Fibroblast of the aortic adventitia (primary cell): ENCODE measurements at places on chromosomes 3 and 15. TPM values are rescaled to one million over a fixed set of nuclear protein-coding genes. Genes with fewer than 3 reads are reported as not detected.

GOLGA8G gene
- total RNA-seq = not detected in 2 replicates

HRH1 gene
- 7.4 and 20.6 TPM in 2 replicates for total RNA-seq

RYR3 gene
- total RNA-seq = under 0.01 TPM in 1 of 2 replicates, not detected in the other

ZFYVE19 gene
- total RNA-seq = 13.0 and 24.9 TPM in 2 replicates

KCNMB3 gene
- total RNA-seq = 0.08 and 2.2 TPM in 2 replicates

LARP6 gene
- 55.9 and 68.1 TPM in 2 replicates for total RNA-seq

RETNLB gene
- not detected in 2 replicates for total RNA-seq

MKRN2 gene
- total RNA-seq = 28.8 and 41.4 TPM in 2 replicates

C3orf52 gene
- 4.4 and 10.7 TPM in 2 replicates for total RNA-seq

SCN5A gene
- 0.08 and 0.99 TPM in 2 replicates for total RNA-seq

DPH6 gene
- 23.3 and 51.3 TPM in 2 replicates for total RNA-seq

TRAIP gene
- total RNA-seq = 1.3 and 7.7 TPM in 2 replicates

CACNA1D gene
- 0.33 and 1.9 TPM in 2 replicates for total RNA-seq

PARP15 gene
- total RNA-seq = 0.72 and 0.82 TPM in 2 replicates

GMPS gene
- 87.5 and 88.1 TPM in 2 replicates for total RNA-seq

LRRC49 gene
- total RNA-seq = 12.0 and 25.2 TPM in 2 replicates

ARNT2 gene
- 9.4 and 12.7 TPM in 2 replicates for total RNA-seq

TMEM45A gene
- 13.7 and 50.6 TPM in 2 replicates for total RNA-seq

FANCD2OS gene
- not detected in 2 replicates for total RNA-seq

NLGN1 gene
- 6.1 and 16.1 TPM in 2 replicates for total RNA-seq

GOLGA6L7 gene
- not detected in 2 replicates for total RNA-seq

LRTM1 gene
- not detected in 2 replicates for total RNA-seq

CD96 gene
- 0.09 TPM in 1 of 2 replicates, not detected in the other for total RNA-seq

ZNF770 gene
- total RNA-seq = 27.4 and 36.8 TPM in 2 replicates

CLDND1 gene
- total RNA-seq = 65.2 and 88.0 TPM in 2 replicates

LRRC31 gene
- not detected in 2 replicates for total RNA-seq

LIPH gene
- total RNA-seq = 0.08 and 0.36 TPM in 2 replicates

TLR9 gene
- total RNA-seq = not detected in 2 replicates

SLC12A8 gene
- total RNA-seq = 13.4 and 15.5 TPM in 2 replicates

WNT7A gene
- not detected in 2 replicates for total RNA-seq

FRMD5 gene
- 9.9 and 16.3 TPM in 2 replicates for total RNA-seq

NXPE3 gene
- 8.6 and 19.7 TPM in 2 replicates for total RNA-seq

AHSG gene
- not detected in 2 replicates for total RNA-seq

TNNC1 gene
- 1.4 and 2.0 TPM in 2 replicates for total RNA-seq

CBLB gene
- 63.9 and 70.3 TPM in 2 replicates for total RNA-seq

ECT2 gene
- 13.1 and 70.8 TPM in 2 replicates for total RNA-seq

TTC14 gene
- 43.5 and 105 TPM in 2 replicates for total RNA-seq

C3orf85 gene
- not detected in 2 replicates for total RNA-seq

SH3GL3 gene
- 0.09 and 2.1 TPM in 2 replicates for total RNA-seq

ACSBG1 gene
- total RNA-seq = under 0.01 TPM in 1 of 2 replicates, not detected in the other

UBE2Q2 gene
- 51.5 and 58.6 TPM in 2 replicates for total RNA-seq

ATP13A5 gene
- not detected in 2 replicates for total RNA-seq

NDUFB5 gene
- total RNA-seq = 135 and 148 TPM in 2 replicates

GOLGA6D gene
- total RNA-seq = not detected in 2 replicates

SKOR1 gene
- 0.08 and 0.09 TPM in 2 replicates for total RNA-seq

NPAP1 gene
- 0.16 TPM in 1 of 2 replicates, not detected in the other for total RNA-seq

ARID3B gene
- 0.33 and 2.5 TPM in 2 replicates for total RNA-seq

SOX14 gene
- not detected in 2 replicates for total RNA-seq

IMPG2 gene
- 0.45 and 0.65 TPM in 2 replicates for total RNA-seq
